ENCODE measurements at places on chromosomes 6 and 20.
A peak's percentile ranks its signal among the peaks of the same experiment; 100 is the strongest.

DNA sequence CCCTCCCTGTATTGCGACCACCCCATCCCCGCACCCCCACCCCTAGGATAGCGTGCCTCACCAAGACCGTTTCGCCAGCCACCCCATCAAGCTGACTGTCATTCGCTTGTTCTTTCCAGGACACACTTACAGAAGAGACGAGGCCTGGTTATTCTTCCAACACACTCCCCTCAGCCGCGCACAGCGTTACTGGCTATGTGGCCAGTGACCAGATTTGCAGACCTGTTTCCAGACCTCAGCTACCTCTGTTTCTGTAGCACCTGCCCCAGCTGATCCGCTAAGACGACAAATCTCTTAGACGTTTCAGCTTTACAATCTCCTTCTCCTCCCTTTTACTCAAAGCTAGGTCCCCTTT is 26.1 kb downstream of the HLA-F start:
- no peak for DNase-seq

DNA sequence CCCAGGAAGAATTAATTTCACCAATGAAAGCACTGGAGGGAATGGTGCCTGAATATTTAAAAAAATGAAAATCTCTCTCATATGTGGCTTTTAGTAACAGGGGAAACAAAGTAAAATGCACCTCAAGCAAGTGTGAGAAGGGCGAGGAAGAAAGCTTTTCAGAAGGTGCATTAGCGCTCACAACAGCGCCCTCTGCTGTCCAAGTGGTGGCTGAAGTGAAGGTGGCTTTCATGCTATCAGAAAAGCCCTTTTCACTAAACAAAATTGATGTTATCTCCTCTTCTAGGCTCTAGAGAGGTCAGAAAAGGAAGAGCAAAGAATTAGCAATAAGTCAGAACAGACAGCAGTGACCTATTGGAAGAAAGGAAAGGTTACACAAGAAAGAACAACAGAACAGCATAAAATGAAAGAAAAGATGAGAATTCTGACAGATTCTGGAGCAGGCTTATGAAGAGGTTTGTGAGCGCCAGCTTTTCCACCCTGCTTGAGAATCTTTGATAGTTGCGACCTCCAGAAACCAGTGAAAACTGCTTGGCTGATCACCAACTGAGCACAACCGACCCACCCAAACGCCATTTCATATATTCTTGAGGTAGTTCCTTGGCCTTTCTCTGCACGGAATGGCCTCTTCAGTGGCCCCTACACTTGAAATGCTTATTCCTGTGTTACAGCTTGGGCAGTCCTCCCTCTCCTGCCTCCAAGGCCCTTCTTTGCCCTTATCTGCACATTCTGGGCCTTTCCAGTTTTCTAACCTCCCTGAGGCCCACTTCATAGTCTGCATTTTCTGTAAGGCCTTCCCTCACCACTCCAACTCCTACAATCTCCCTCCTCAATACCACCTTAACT is 45.3 kb downstream of the SMLR1 start:
- DNase-seq: peak; percentile 28

DNA sequence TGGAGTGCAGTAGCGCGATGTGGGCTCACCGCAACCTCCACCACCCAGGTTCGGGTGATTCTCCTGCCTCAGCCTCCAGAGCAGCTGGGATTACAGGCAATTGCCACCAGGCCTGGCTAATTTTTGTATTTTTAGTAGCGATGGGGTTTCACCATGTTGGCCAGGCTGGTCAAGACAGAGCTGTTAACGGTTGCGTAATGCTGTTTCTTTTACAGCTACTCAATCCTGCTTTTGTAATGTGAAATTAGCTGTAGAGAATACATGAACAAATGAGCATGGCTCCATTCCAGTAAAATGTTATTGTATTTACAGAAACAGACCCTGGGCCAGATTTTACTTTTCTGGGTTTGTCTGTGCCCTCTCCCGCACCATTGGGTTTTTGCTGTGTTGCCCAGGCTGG is 1.9 kb downstream of the PNLDC1 start:
- DNase-seq: no peak

DNA sequence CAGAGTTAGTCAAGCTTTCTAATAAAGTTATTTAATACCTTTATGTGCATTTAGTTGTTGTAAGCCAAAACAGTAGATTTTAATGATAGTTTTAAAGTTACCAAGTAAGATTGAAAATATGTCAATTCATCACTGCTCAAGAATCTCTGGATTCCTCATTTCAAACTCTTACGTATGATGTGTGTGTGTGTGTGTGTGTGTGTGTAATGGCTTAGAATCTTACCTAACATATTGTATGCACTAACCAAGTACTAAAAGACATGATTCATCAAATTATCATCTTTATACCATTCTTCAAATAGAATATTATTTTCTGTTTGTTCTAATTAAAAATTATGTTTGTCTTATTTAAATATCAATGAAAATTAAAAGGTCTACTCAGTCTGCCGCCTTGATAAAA is 41.5 kb upstream of the ZNF337 start:
- no peak for DNase-seq

DNA sequence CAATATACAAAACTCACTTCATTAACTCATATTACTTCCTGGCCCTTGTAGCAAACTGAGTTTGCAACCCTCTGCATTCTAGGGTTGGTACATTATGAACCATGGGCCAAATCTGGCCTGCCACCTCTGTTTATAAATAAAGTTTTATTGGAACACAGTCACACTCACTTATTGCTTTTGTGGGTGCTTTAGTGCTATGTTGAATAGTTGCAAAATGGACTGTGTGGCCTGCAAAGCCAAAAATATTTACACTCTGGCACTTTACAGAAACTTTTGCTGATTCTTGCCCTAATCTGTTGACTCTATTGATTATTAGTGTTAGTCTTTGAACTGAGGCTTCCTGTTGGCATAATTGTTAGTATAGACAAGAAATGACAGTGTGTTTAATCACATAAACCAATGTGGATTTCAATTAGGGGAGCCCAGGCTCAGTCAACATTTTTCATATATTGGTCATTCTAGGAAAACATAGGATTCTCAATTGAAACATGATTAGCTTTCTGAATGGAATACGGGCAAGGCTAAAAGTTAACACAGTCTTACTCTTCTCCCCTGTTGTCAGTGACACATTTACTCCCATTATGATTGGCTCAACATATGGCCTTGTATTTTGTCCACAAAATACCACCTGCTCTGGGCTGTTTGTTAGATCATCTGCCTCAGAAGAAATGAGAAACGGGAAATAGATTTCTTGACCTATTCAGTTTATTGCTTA is 241.9 kb upstream of the ZFP64 start:
- DNase-seq: no peak

- DNase-seq: no peak
Observed at GRCh38 chr6:152117156-152118133, 310.0 kb downstream of the ESR1 start.

DNA sequence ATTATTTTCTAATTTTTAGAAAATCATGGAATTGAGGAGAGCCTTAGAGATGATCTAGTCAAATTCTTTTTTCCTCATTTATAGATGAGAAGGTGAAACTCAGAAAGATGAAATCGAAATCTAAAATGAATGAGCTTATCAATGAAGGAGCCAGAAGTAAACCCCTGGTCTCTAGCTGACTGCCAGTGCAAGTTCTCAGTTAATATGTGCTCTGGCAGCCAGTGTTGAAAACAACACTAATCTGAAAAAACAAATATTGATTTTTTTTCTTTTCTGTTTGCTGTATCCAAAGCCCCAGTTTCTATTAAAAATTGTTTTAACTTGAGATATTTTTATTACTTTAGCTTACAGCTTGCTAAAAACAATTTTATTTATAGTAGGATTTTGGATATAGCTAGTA is 21.5 kb upstream of the PBOV1 start:
- no peak for DNase-seq

- DNase-seq: no peak
Observed at GRCh38 chr20:59561228-59561605, 43.1 kb upstream of the PHACTR3 start.

DNA sequence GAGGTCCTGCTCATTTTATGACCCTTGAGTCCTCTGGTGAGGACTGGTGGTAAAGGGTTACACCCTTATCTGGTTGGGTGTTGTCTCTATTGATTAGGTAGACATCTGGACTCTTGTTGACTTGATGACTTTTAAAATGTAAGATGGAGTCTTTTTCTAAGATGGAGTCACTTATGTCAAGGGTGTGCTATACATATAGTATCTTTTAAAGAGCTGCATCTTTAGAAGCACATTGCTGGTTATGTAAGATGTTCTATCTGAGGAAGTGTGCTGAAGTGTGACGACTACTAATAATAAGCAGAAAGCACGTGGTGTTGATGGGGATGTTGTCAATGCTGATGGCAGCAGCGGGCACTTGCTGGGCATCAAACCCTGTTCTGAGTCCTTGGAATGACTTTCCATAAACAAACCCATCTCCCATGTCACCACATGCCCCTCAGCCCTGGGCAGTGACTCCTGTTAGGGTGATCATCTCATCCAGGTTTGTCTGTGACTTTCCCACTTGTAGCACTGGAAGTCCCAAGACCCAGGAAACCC is 229.6 kb downstream of the EYA2 start:
- DNase-seq: no peak

DNA sequence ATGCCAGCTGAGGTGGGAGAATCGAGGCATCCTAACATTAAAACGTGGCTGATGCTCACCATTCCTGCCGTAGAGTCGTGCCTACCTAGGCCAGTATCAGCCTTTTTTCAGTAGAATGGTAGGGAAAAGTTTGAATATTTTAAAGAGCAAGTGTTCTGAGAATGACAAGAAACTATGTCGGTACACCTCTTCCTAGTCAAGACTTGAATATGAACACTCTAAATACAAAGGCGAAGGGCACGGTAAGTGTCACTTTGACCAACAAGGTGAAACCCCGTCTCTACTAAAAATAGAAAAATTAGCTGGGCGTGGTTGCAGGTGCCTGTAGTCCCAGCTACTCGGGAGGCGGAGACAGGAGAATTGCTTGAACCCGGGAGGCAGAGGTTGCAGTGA is 1.0 kb downstream of the GINM1 start:
- DNase-seq: no peak

DNA sequence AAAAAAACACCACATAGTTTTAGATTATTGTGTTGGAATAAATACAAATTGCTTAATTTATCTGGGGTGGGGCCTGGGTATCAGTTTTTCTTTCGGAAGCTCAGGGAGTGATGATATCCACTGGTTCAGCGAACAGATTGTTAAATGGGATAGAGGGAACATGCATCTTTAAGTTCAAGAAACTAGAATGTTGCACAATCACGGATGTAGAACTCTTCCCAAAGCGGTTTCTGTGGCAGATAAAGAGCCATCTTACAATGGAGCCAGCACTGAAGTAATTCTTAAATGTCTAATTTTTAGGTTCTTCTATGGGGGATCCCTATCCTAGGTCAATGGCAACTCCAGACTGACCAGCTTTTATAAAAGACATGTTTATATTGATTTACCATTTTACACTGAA is 9.7 kb upstream of the RMND1 start:
- DNase-seq: no peak

- no peak for DNase-seq
Observed at GRCh38 chr6:25579902-25580495, 72.0 kb upstream of the SCGN start.

DNA sequence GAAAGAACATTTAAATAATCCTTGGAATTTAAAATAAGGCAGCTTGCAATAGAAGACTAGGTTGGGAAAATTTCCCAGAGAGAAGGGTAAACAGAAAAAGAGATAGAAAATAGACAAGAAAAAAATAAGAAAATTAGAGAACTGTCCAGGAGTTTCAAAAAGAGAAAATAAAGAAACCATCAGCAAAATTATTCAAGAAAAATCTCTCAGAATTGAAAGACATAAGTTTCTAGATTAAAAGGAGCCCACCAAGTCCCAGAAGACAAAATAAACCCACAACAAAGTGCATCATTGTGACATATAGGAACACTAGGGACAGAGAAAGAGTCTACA is 88.6 kb upstream of the CDYL start:
- no peak for DNase-seq

DNA sequence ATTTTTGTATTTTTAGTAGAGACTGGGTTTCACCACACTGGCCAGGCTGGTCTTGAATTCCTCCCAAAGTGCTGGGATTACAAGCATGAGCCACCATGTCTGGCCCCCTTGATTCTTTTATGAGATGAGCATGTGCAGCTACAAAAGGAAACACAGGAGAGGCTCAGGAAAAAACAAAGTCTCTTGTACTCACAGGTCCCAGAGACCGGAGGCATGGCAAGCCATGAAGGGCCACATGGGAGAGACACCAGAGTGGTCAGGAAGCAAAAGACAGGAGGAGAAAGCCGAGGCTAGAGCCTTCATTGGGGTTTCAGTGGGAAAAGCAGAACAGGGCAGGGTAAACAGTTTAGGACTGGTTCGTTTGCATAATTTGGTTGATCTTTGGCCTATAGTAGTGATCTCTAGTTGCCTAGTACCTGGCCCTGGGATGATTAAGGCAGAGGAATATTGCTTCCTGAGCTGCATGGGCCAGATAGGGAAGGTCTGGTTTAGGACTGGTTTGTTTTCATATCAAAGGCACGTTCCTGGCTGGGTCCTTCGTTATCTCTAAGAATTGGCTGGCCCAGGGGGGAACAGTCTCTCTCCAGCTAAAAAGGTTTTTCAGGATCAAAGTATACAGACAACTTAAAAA is 48.2 kb upstream of the PRND start:
- DNase-seq: no peak

- no peak for DNase-seq
Observed at GRCh38 chr20:31573555-31574321, 31.4 kb upstream of the ID1 start.

- DNase-seq: no peak
Observed at GRCh38 chr20:53381568-53382262, 211.9 kb downstream of the ZNF217 start.
